ENCODE measurements at places on chromosomes 6 and 20.

- no peak for DNase-seq
Observed at GRCh38 chr6:39295611-39296011, 18.6 kb downstream of the KCNK17 start.

- DNase-seq: no peak
Observed at GRCh38 chr6:155341130-155341828, 27.0 kb upstream of the TFB1M start.

DNA sequence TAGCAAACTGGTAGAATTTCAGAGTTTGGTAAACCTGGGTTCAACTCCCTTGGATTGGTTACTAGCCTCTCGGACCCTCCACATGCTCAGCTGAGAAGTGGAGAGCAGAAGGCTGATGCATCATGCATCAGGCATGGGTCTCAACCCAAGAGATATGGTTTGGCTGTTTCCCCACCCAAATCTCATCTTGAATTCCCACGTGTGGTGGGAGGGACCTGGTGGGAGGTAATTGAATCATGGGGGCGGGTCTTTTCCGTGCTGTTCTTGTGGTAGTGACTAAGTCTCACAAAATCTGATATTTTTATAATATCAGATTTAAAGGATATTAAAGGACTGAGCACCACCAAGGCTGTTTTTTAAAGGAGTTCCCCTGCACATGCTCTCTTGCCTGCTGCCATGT is 75.1 kb downstream of the PPP1R3G start:
- DNase-seq: no peak

- no peak for DNase-seq
Observed at GRCh38 chr6:11538052-11538818, 686 bp downstream of the TMEM170B start.

DNA sequence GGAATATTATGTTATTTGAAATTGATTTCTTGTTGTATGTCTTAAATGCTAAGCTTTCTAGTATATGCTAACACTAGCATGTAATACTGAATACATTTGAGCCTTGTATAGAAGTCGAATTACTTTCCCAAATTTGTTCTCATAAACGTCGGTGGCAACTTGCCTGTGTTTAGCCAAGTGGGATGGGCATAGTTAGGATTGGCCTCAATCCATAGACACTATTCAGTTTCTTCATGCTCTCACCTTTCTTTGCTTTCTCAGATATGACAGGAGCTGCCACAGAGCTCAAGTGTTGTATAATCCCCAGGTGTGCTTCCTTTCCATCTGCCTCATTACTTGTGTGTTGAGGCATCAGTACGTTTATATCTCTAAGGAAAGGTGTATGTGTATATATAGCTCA is 19.3 kb downstream of the ZNF334 start:
- no peak for DNase-seq

GRCh38 chr20:4959592-4959991 is 41.7 kb downstream of the SLC23A2 start:
- DNase-seq: no peak
